ENCODE measurements at places on chromosomes 16 and 17. TPM values are rescaled to one million over a fixed set of nuclear protein-coding genes. Genes with fewer than 3 reads are reported as not detected.
A peak's percentile ranks its signal among the peaks of the same experiment; 100 is the strongest.

DNA sequence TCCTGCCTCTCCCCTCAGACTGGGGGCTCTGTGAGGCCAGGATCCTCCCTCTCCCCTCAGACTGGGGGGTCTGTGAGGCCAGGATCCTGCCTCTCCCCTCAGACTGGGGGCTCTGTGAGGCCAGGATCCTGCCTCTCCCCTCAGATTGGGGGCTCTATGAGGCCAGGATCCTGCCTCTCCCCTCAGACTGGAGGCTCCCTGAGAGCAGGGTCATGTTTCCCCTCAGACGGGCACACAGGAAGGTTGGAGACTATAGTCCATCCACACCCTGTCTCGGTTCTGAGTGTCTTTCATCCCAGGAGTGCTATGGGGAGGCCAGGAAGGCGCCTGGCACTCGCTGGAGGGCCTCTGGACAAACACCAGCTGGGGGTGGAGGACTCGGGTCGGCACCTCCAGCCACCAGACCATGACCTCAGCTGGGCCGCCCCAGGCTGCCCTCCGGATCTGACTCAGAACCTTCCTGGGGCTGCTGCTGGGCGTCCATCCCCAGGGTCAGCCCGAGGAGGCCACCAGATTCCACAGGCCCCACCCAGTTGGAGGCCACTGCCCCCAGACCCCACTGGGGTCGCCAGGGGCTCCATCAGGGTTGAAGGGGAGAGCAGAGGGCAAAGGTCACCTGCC lies 21.9 kb upstream of the DLX4 start:
- no peak overlapping the region for H3K27ac ChIP-seq
- no peaks in the 10 kb centered on the region for H3K36me3 ChIP-seq
- H3K27me3 ChIP-seq: peaks cover 85% of the 10 kb centered on the region

DNA sequence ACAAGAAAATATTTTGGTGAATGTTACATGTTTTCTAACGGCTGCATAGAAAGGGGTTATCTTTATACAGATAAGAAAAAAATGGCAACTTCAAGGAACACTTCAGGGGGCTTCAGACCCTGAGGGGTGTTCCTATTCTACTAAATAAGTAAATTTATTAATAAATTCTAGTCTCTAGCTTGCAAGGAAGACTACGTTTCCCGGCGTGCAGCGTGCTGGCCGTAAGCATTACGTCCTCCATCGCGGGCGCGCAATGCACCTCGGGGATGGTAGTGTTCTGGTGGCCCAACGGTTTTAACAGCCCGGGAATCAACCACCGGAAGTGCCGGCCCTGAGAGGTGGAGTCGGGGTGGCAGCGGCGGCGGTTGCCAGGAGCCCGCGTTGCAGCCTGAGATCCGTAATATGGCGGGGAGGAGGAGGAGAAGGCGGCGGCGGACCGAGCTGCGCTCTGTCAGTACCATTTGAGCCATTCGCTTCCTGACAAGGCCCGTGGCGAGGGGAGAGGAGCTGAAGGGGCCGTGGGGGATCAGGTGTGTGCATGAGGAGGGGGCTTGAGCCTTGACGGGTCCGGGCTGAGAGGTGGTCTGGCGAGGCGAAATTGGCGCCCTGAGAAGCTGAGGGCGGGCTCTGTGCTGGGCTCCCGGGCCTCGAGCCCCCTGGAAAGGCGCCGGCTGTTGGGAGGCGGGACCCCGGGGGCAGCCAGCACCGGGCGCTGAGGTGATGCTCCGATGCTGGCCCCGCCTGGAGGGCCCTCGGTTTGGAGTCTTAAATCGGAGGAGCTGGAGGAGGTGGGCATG lies at the start of gene CCP110:
TSS of gene CCP110 (plus strand) at position 384 of the 797 bp plus-strand sequence. CDS start 3,940 bp downstream, outside the sequence.
- DNase-seq: peak; percentile 96
- H3K4me1 ChIP-seq: peaks cover 3% of the 10 kb centered on the region
- H3K36me3 ChIP-seq: peaks cover 3% of the 10 kb centered on the region
- H3K27me3 ChIP-seq: no peaks in the 10 kb centered on the region
- H3K27ac ChIP-seq: peak within 1 kb of the TSS; percentile 68
- peak within 1 kb of the TSS; percentile 86 for H3K4me3 ChIP-seq

DNA sequence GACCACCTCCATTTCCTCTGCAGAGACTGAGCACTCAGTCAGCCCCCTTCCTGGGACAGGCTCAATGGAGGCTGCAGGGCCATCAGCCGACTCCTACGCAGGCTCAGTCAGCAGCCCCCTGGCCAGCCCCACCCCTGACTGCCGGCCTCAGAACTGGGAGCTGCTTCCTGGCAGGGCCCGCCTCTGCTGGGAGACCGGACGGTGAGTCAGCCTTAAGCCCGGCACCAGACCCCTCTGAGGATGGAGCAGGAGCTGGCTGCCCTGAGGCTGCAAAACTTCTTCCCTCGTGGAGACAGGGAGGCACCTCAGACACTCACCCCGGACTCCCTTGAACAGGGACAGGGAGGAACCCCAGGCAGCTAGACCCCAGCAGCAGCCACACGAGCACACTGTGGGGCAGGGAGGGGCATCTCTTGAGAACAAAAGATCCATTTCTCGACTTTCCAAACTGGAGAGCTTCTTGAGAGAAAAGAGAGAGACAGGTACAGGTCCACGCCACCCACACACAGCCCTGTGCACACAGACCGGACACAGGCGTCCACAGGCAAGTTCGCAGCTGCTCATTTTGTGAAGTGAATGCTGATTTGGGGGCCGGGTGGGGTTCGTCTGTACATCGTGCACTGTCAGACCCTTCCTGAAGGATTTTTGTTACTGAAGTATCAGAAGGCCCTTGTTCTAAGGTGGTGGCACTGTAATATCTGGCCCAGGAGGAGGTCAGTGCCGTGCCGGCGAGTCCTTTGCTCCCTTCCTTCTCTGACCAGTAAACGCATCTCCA lies 1.3 kb upstream of the TUBB3 start:
- H3K4me1 ChIP-seq: peaks cover 27% of the 10 kb centered on the region
- no peaks in the 10 kb centered on the region for H3K36me3 ChIP-seq
- peak overlapping the region; percentile 98 for H3K27ac ChIP-seq
- H3K4me3 ChIP-seq: peak overlapping the region; percentile 83

GRCh38 chr17:12983991-12984884 lies 33.6 kb downstream of the ELAC2 start:
- no peak overlapping the region for H3K4me3 ChIP-seq
- peak; percentile 96 for DNase-seq
- H3K36me3 ChIP-seq: no peaks in the 10 kb centered on the region
- H3K27me3 ChIP-seq: no peaks in the 10 kb centered on the region
- H3K27ac ChIP-seq: no peak overlapping the region

GRCh38 chr17:17349724-17350106 lies 46.5 kb downstream of the NT5M start:
- DNase-seq: no peak
- no peak overlapping the region for H3K27ac ChIP-seq
- peaks cover 4% of the 10 kb centered on the region for H3K4me1 ChIP-seq
- no peaks in the 10 kb centered on the region for H3K36me3 ChIP-seq
- H3K27me3 ChIP-seq: peaks cover 8% of the 10 kb centered on the region
- H3K4me3 ChIP-seq: no peak overlapping the region

- peak; percentile 53 for DNase-seq
- no peaks in the 10 kb centered on the region for H3K27me3 ChIP-seq
- peaks cover 2% of the 10 kb centered on the region for H3K4me1 ChIP-seq
- H3K36me3 ChIP-seq: peaks cover 58% of the 10 kb centered on the region
Observed at GRCh38 chr16:1745900-1746692, 25.2 kb downstream of the NME3 start.

DNA sequence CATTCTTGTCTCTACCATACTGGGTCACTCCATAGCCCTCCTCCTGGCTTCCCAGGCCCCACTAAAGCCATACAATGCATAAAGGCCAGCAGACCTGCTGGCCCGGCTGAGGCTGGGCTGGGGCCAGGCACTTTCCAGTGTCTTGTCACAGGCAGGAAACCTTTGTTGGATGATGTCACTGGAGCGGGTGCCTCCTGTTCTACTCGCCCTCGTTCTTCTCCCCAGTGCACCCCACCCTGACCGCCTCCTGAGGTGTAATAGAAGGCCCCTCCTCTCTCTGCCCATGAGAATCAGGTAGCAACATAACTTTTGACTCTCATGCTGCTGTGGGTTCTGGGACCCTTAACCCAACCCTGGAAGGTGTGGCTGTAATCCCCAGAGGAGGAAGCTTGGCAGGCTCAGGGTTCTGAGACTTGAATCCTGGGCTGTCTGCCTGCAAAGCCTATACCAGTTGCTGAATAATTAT lies 54.2 kb upstream of the IL34 start:
- H3K4me1 ChIP-seq: peaks cover 8% of the 10 kb centered on the region
- no peak for DNase-seq
- H3K27ac ChIP-seq: no peak overlapping the region
- no peak overlapping the region for H3K4me3 ChIP-seq
- H3K36me3 ChIP-seq: no peaks in the 10 kb centered on the region

GRCh38 chr16:46891910-46892309 lies 7.7 kb downstream of the GPT2 start:
- peaks cover 17% of the 10 kb centered on the region for H3K4me1 ChIP-seq
- H3K27me3 ChIP-seq: no peaks in the 10 kb centered on the region
- H3K4me3 ChIP-seq: no peak overlapping the region
- DNase-seq: no peak

- no peaks in the 10 kb centered on the region for H3K36me3 ChIP-seq
- DNase-seq: no peak
- H3K4me1 ChIP-seq: no peaks in the 10 kb centered on the region
Observed at GRCh38 chr17:323721-324571, 28.7 kb downstream of the RPH3AL start.

DNA sequence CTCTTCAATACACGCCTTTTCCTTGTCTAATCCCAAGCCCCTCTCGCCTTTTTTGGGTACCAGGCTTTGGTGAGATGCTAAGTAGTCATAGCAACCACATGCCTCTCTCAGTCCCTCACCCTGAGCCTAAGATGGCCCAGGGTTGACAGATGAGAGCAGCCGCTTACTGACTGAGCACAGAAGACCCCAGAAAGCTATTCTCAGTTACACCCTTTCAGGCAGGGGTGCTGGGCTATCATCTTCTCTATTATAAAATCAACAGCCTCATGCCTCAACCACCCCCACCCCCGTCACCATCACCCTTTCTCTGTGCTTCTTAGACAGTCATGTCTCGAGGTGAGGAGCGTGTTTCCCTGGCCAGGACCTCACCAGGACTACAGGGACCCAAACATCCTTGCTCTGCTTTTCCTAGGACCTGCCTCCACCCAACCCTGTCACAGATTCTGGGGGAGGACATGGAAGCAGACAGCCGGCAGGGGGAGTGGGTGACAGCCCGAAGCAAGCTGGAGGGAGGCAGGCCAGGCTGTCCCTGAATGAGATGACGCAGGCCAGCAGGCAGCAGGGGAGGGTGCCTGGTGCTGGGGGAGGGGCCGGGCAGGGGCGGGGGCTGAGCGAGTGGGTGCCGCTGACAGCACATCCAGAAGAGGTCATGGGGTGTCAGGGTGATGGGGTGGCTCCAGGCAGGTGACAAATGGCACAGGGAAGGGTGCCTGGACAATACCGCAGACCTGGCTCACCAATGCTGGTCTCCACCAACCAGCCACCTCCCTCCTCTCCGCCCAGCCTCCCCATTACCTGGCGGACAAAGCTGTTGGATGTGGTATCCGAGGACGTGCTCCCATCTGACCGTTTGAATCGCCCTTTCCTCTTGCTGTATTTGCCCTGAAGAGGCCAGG lies 3.1 kb downstream of the CACNB1 start:
- H3K27me3 ChIP-seq: no peaks in the 10 kb centered on the region
- no peak overlapping the region for H3K27ac ChIP-seq
- peak; percentile 67 for DNase-seq
- H3K4me1 ChIP-seq: peaks cover 19% of the 10 kb centered on the region
- H3K4me3 ChIP-seq: no peak overlapping the region

DNA sequence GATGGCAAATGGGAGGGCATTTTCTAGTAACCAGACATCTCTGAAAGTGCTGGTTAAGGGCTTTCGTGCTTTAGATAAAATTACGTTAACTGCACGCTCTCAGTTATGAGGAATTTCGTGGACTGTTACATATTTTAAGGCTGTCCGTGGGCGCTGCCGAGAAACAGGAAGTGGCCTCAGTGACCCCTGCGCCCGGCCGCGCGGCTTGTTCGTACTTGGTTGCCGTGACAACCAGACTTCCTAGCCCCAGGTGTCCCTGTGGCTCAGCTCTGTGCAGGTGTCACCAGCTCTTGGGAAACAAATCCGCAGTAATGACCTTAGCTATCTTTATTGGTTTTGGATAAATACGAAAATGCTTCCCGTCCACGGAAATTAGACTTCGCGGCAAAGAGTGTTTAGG lies 52.7 kb downstream of the LMF1 start:
- H3K27ac ChIP-seq: no peak overlapping the region
- no peaks in the 10 kb centered on the region for H3K27me3 ChIP-seq
- H3K4me1 ChIP-seq: peaks cover 15% of the 10 kb centered on the region
- H3K4me3 ChIP-seq: no peak overlapping the region
- H3K36me3 ChIP-seq: peaks cover 1% of the 10 kb centered on the region

DNA sequence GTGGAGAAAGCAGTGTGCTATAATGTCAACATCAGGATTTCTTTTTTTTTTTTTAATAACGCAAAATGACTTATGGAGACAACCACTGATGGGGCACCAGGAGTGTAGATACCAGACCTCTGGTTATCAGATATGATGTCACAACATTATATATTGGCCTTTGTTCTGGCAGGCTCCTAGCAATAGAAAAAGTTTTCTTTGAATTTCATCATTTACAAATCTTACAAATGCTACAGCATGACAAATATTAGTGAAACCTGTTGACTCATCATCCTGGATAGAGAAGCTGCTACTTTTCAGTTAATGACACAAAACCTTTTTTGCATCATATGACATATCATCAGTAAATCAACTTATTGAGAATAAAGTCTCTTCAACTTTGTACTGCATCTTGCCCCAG lies 6.1 kb downstream of the THUMPD1 start:
- peaks cover 2% of the 10 kb centered on the region for H3K4me1 ChIP-seq
- H3K36me3 ChIP-seq: peaks cover 21% of the 10 kb centered on the region
- peak; percentile 18 for DNase-seq
- no peaks in the 10 kb centered on the region for H3K27me3 ChIP-seq
- no peak overlapping the region for H3K4me3 ChIP-seq

DNA sequence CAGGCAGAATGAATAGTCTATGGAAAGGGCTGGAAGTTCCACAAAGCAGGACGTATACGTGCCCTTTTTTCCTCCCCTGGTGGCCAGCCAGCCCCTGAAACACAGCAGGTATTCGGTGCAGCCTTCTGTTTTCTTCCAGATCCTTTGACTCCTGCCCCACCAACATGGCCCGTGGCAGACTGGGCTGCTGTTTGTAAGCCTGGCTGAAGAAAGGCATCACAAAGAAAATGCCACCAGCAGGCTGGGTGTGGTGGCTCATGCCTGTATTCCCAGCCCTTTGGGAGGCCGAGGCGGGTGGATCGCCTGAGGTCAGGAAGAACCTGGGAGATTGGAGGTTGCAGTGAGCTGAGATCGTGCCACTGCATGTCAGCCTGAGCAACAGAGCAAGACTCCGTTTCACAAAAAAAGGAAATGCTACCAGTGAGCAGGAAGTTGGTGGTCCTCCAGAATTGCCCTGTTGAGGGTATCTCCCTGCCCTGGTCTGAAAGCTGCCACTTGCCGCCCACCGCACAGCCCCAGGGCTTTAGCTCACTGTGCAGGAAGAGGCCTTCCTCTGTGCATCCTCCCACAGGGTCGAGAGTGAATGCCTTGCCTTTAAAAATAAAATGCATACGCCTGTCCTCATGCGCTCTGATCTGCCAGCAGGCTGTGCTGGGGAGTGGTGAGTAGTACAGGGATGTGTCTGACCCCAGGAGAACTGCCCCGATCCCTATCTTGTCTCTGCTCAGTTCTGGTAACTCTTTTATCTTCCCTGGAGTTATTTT lies 587.7 kb downstream of the MAF start:
- H3K27me3 ChIP-seq: no peaks in the 10 kb centered on the region
- H3K4me1 ChIP-seq: no peaks in the 10 kb centered on the region
- no peak for DNase-seq
- H3K4me3 ChIP-seq: no peak overlapping the region
- no peak overlapping the region for H3K27ac ChIP-seq

Gene PYY
- not detected for total RNA-seq

Gene ASPHD1
- 4.1 TPM for total RNA-seq

Gene ASGR1
- total RNA-seq: 1.3 TPM

Gene CHP2
- not detected for total RNA-seq

Gene FBXW10B
- 0.28 TPM for total RNA-seq

Gene C16orf54
- not detected for total RNA-seq

Gene PITPNM3
- total RNA-seq: 0.56 TPM
